Fibroblast of lung (primary cell): ENCODE measurements at places on chromosomes 13 and 19. TPM values are rescaled to one million over a fixed set of nuclear protein-coding genes. Genes with fewer than 3 reads are reported as not detected.

The PABPC3 gene
- 0.17 and 0.26 TPM in 2 replicates for total RNA-seq

The CGB1 gene
- total RNA-seq, result not detected in 2 replicates

The ATP4A gene
- total RNA-seq, result not detected in 2 replicates

The SEMA6B gene
- total RNA-seq, result under 0.01 TPM in 2 replicates

The SLC1A6 gene
- total RNA-seq, result not detected in 2 replicates

The CLDND2 gene
- not detected in 2 replicates for total RNA-seq

The ZNF724 gene
- total RNA-seq, result 1.3 and 3.3 TPM in 2 replicates

The PLA2G4C gene
- total RNA-seq, result 31.9 and 39.3 TPM in 2 replicates

The KLK4 gene
- total RNA-seq, result not detected in 2 replicates

The KLK12 gene
- not detected in 2 replicates for total RNA-seq

The KIR2DL4 gene
- total RNA-seq, result not detected in 2 replicates

The TEAD2 gene
- total RNA-seq, result 19.2 and 24.1 TPM in 2 replicates

The SPART gene
- 93.0 and 112 TPM in 2 replicates for total RNA-seq

The FAM124A gene
- total RNA-seq, result 2.6 and 4.8 TPM in 2 replicates

The ONECUT3 gene
- not detected in 2 replicates for total RNA-seq

The C3 gene
- 1.2 and 27.0 TPM in 2 replicates for total RNA-seq

The APC2 gene
- total RNA-seq, result 0.26 and 0.50 TPM in 2 replicates

The FUT1 gene
- under 0.01 and 0.17 TPM in 2 replicates for total RNA-seq

The ZIC2 gene
- not detected in 2 replicates for total RNA-seq

The MBD3L2 gene
- not detected in 2 replicates for total RNA-seq

The ACER1 gene
- total RNA-seq, result not detected in 2 replicates

The ZNF699 gene
- total RNA-seq, result 12.3 and 20.5 TPM in 2 replicates

The ATCAY gene
- total RNA-seq, result not detected in 2 replicates
